ENCODE measurements at places on chromosomes 6 and 20. TPM values are rescaled to one million over a fixed set of nuclear protein-coding genes. Genes with fewer than 3 reads are reported as not detected.

GRCh38 chr20:56875052-56875659 lies 246.1 kb downstream of the TFAP2C start:
- DNase-seq = peak; percentile 12

- DNase-seq = no peak
These were observed 643.8 kb upstream of the AGPAT4 start for GRCh38 chr6:161917645-161918044.

DNA sequence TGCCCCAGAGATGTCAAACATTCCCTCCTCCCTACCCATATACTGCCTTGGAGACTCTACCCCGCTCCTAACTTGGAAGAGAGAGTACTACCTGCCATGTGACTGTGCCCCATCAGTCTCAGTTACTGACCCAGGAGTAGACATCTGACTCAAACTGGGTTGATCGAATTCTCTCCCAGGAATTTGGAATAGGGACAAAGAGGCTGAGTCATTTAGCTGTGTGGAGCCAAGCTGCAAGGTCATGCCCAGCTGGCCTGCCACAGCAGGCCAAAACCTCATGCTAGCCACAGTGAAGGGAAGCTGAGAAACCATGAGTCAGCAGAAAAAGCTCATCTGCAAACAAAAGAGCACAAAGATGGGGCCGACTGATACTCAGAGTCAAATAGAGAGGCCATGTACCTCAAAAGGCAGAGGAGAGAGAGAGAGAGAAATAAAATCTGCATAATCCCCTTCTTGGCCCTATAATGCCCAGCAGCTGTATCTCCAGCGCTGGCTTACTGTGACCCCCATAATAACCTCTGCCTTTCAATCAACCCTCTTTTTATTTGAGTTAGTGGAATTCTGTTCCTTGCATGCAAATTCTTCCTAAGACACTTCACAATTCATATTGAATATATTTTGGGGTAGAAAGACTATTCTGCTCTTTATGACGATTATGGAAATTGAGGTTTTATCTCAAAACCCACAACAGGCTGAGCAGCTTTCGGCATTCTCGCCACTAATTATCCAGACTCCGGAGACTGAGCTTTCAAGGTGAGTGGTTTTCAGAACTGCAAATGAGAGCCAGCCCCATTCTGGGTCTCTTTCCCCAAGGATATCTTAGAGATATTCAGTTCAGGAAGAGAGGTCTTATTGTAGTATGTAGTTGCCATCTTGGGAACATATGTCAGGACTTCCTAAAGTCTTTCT lies 21.4 kb upstream of the AKIRIN2 start:
- peak; percentile 94 for DNase-seq

DNA sequence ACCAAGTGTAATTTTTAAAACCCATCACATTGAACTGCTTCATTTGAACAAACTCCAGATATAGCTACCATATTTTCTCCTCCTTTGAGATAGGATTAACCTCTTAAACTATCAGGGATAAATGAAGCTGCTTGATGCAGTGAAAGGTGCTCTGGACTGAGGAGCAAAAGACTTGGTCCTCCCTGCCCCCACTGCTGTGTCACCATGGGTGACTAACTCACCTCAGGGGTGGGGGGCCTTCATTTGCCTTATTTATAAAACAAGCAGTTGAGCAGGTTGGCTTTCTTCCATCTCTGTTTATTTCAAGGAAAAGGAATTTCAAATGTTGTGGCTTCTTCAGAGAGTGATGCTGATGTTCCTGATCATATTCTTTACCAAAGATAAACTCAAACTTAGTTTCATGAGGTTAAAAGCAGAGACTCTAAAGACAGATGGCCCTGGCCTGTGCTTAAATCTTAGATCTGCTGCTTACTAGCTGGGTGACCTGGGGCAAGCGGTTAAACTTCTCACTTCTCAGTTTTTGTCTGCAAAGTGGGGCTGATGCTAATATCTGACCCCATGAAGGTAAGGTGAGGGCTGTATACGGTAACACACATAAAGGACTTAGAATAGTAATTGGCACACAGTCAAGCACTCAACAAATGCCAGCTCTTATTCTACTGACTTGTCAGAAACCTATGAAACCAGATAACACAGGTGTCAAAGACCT lies 50.5 kb downstream of the FHL5 start:
- no peak for DNase-seq

DNA sequence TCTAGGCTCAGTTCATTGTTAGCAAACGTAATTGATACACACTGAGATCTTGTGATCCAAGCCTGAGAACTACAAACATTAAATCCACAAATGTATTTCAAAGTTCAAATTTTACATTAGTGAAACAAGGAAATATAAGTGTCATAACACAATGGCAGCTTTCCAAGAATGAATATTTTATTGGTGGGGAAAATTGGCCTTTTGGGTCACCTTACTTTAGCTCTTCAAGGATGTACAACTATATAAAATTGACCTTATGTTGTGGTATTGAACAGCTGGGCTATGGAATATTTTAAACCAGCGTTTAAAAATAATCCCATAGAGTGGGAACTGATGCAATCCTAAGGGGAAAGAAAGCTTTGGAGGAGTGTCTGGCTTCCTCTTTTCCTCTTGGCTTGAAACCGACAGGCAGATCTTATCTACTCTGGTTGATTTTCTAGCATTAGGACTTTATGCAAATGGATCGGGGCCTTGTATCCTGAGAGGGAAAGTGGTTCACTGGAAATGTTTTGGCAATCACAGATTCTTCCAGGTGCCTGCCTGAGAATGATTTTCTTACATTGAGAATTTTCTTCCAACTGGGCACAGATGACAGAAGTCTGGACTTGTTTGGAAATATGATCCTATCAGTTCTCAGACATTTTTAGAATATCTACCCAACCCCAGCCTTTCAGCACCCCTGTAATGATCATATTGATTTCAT lies 184.8 kb upstream of the ECI2 start:
- DNase-seq = no peak

DNA sequence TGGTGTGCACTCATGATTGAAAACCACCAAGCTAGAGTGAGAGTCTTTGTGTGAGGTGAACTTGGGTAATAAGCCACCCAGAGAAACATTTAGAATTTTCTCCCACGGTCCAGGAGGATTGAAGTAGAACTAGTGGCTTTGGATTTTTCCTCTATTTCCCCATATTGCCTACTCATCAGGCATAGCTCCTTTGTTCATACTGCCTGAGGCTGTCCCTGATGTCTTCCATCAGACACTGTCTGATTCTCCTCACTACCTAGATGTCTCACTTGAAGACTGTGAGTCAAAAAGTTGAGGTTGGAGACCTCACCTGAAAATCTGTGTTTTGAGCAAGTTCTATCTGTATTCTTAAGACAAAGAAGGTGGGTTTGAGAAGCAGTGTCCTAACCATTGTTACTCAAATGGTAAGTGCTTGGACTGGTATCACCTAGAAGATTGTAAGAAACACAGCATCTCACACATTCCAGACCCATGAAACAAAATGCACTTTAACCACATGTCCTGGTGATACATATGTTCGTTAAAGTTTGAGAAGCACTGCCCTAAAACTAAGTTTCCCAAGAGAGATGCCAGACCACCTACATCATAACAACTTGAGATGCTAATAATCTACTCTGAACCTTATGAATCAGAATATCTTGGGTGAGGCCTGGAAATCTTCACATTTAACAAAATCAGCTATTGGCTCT lies 523.4 kb upstream of the BTBD3 start:
- DNase-seq = no peak

DNA sequence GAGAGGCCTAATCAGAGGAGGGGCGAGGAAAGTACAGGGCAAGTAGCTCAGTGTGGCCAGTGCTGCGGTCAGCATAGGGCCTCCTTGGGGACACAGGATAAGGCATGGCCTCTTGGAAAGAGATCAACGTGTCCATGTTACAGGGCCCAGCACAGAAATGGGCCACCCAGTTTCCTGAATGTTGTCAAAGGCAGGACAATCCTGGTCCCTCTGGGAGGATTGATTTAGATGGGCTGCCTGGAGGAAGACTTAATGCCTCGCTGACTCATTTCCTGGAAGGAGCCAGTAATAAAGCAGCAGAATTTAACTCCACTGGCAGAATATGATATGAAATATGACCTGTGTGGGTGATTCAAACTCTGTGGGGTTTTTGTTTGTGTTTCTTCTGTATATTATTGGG lies 16.6 kb downstream of the DDO start:
- DNase-seq = no peak

GRCh38 chr6:106555767-106556166 lies 73.5 kb downstream of the RTN4IP1 start:
- DNase-seq = no peak

GRCh38 chr20:10848810-10849370 lies 175.1 kb upstream of the JAG1 start:
- DNase-seq = no peak

- no peak for DNase-seq
These were observed 1205.5 kb upstream of the CITED2 start for GRCh38 chr6:140579918-140580317.

- no peak for DNase-seq
These were observed 40.3 kb downstream of the SEC63 start for GRCh38 chr6:107917451-107918375.

DNA sequence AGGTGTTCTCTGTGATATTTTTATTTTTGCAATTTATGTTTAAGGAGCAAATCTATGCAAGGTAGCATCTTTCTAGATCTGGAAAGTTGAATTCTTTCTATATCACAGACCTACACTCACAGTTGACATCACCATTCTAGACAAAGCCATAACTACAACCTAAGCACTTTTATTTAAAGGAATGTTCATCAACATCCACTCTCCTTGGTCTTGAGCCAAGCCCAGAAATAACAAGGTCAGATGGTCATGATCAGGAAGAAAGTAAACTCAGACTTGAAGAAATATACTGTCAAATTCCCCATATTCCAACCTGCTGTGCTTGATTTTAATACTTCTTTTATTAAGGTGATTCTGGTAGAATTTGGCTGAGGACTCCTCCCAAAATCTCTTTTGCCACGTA lies 32.2 kb downstream of the MMUT start:
- DNase-seq = no peak

DNA sequence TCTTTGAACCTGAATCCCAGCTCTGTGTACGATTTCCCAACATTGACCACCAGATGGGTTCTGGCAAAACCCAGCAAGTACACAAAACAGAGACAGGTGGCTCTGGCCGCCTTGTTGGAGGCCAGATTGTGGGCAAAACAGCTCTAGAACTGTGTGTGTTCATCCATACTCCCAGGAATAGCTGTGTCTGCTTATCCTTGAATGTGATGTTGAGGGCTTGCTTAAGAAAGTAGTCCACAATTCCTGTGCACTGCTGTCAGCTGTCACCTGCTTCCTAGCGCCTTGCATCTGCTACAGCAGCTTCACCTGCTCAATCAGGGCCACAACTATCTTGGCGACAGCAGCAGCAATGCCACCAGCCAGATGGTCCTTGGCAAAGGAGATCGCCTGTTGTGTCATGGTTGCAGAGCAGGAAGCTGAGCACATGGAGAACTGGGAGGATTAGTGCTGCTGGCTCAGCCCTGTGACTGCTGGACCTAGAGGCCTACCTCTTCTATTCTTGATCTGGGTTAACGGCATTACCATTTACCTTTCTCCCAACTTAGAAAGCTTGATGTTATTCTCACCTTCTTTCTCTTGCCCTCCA lies 3.7 kb upstream of the SMAP1 start:
- DNase-seq = no peak

- no peak for DNase-seq
These were observed 3.1 kb upstream of the MAP3K5 start for GRCh38 chr6:136795386-136795785.

Gene OXT
- total RNA-seq = 0.43 TPM

Gene XKR7
- 0.17 TPM for total RNA-seq

Gene BIRC7
- total RNA-seq = 10.6 TPM

Gene TRAM2
- total RNA-seq = 19.2 TPM

Gene TOMM6
- total RNA-seq = 224 TPM

All from epithelial cell of proximal tubule (primary cell).